Effector memory CD4-positive, alpha-beta T cell (primary cell): ENCODE measurements at places on chromosomes 2 and 18.

GRCh38 chr18:40215979-40216378 is 1739.1 kb upstream of the PIK3C3 start:
- DNase-seq = no peak

GRCh38 chr18:44495151-44495550 is 185.5 kb upstream of the SETBP1 start:
- DNase-seq = no peak

DNA sequence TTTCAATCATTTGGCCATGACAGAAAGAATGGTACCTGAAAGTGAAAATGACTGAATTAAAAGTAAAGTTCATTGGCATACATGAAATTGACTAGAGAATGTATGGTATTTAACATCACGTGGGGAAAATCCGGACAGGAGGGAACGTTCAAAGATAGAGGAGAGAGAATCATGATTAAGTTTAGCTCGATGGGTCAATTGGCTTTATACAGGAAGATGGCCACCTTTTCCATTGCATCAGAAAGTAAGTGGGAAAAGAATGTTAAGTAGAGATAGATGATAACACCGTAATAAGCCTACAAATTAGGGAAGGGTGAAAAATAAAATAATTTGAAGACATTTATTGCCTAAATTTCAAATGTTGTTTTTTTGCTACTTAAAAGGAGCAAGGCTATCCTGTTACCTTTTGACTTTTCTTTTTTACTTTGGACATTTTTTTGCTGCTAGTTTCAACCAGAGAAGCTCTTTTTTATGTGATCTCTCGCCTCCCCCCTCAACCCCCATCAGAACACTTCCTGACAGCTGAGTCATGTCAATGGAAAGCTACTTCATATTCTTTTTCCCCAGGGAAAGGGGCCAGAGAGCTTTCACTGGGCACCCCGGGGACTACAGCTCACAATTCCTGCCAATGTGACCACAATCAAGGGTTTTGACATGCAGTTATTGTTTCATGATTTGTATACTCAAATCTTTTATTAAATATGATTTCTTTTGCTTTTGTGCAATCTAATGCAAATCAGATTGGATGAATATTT is 767 bp upstream of the CCDC102B start:
- no peak for DNase-seq

DNA sequence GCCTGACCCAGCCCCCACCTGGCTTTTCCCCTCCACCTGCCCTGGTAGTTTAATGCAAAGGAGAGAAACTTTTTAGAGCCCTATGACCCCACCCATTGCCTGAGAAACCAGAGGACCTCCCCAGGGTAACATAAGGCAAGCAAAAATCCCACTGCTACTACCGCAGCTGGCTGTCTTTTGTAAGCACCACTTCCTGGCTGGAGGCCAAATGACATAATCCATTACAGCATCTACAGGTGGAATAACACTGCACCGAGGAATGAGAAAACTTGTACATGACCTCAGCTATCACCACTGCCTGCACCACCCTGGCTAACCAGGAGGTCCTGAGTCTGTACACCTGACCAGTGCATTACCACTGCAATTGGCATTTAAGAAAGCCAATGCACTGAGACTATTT is 149.6 kb upstream of the GALNT5 start:
- no peak for DNase-seq

- DNase-seq = no peak
Observed at GRCh38 chr18:50953822-50954221, 14.0 kb upstream of the ELAC1 start.

- DNase-seq = no peak
Observed at GRCh38 chr2:46872902-46873603, 42.6 kb downstream of the MCFD2 start.

DNA sequence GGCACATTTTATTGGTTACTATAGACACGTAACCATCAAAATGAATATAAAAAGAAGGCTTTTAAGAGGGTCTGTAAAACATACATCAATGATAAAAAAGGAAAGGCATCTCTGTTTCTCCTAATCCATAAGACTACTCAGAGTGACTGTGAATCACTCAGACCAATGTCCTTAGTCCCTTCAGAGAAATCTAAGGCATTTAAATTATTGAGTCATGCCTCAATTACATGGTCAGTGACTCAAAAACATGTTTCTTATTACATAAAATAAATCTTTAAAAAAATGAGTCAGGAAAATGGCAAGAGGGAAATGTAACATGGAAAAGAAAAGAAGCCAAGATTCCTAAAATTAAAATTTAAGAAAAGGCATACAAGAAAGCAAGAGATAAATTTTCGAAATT is 146.6 kb downstream of the ERBB4 start:
- no peak for DNase-seq
